NCI-H524 treated with DMSO at 0.1 percent for 48 hours (cell line): ENCODE measurements at places on chromosomes 1 and 21.

DNA sequence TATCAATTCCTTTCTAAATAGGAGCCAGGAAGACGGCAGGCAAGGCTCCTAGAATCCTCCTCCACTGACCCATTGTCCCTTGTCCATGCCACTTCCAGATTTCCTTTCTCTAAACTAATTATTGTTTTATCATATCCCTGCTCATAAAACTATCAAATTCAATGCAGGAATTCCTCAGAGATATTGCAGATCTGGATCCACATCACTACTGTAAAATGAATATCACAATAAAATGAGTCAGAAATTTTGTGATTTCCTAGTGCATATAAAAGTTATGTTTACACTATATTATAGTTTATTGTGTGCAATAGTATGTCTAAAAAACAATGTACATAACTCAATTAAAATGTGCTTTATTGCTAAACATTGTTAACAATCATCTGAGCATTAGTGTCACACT lies 498.7 kb upstream of the NEGR1 start:
- DNase-seq: no peak

GRCh38 chr1:19219451-19219850 lies 9.4 kb upstream of the UBR4 start:
- DNase-seq: no peak

- DNase-seq: no peak
Measured at GRCh38 chr1:55196433-55197035, 18.6 kb downstream of the USP24 start.

- DNase-seq: no peak
Measured at GRCh38 chr1:154707901-154708463, 100.0 kb upstream of the ADAR start.

DNA sequence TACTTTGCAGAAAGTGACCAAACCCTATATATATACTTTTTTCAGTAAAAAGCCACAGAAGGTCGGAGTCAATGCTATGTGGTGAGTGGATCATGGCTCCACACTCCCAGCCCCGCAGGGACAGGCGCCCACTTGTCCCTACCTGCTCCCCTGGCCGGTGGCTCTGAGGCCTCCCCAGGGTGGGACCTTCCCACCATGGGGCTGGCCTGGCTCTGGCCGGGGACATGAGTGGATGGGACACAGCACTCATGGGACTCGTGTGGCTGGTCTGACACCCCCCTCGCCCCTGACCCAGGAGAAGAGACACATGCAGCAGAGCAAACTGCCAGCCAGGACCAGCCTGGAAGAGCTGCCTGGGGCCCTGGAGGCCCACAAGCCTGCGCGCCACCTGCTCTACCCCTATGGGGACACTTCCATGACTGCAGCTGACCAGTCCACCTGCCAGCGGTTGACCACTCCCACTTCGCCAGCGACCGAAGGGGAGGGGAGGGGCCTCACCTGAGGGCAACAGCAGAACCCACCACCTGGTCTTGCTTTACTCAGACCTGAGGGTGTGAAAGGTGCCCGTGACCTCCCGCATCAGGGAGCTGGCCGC lies 2.2 kb downstream of the SPATC1L start:
- DNase-seq: no peak

- no peak for DNase-seq
Measured at GRCh38 chr1:71228241-71228640, 147.4 kb upstream of the ZRANB2 start.

- DNase-seq: no peak
Measured at GRCh38 chr1:119556423-119556822, 49.4 kb downstream of the HSD3B1 start.

DNA sequence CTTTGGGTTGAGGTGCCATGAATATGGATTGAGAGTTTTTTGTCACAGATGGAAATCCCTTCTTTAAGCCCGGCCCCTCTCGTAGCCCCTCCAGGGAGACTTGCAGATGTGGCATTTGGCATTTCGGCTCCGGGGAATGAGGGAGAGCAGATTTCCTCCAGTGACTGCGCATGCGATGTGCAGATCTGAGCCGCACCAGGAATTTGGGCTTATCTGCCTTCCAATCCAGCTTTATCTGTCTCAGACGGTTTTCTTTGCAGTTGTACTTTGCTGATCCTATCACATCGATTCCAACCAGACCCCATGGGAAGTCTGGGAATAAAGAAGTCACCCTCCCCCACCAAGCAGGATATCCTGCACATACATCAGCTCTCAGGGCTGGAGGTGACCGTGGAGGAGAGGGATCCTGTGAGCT lies 11.7 kb downstream of the KIF26B start:
- DNase-seq: no peak

GRCh38 chr21:44650973-44651675 lies 3.3 kb downstream of the KRTAP12-4 start:
- no peak for DNase-seq

GRCh38 chr1:184408580-184408979 lies 21.8 kb downstream of the C1orf21 start:
- DNase-seq: no peak

DNA sequence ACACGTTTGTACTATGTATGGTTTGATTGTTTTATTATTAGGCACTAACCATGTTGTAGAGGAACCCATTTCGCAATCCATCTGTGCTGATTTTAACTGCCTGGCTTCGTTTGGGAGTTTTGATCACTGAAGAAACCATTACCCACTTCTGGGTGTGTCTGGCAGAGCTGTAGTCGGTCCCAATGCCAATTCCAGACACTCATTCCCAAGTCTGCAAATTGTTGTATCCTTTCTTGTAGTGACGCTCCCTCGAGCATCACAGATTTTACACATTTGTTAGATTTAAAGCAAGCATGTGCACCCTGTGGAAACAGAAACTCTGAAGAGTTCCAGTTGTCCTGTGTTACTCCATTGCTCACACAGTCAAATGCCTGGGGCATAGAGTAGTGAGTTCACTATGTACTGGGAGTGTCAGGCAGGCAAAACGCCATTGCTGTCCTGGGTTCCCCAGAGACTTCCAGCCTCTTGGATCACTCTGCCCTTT lies 31.0 kb upstream of the EFCAB14 start:
- DNase-seq: no peak

DNA sequence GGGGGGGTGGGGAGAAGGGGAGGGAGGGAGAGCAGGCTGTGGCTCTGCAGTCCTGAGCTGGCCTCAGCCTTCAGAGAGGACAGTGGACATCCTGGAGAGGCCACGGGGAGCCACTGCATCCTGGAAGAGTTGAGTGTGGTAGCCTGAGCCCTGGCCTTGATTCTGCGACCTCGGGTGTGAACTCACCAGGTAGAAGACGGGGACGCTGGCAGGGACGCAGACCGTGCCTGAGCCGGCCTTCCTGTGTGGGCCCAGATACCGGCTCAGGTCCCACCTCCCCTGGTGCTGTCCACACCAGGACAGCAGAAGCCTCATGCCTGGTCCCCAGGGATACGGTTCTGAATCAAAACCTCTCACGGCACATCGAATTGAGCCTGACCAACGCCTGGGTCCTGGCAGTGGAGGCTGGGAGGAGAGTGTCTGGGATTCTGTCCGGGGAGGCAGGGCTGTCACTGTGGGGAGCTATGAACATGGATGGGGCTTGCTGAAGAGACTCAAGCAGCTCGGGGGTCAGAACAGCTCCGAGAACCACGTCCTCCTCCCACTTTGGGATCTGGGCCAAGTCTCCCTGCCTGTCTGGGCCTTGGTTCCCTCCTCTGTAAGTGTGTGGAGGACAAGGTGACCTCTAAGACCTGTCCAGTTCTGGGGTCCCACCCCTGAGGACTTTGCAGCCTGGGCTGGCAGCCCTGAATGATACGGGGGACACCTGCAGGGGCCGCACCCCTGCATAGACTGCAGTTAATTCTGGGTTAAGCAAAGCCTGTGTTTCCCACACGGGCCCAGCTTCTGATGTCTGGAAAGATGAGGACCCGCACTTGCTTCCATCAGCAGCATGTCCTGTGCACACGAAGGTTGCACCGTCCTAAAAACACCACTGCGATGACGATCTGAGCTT lies 30.4 kb downstream of the RRP1 start:
- DNase-seq: no peak
